Stimulated activated CD8-positive, alpha-beta memory T cell treated with anti-CD3 and anti-CD28 coated beads, Interleukin-7, amount 100 ng/mL, for 4 hours (primary cell): ENCODE measurements at places on chromosomes 5 and 9.

DNA sequence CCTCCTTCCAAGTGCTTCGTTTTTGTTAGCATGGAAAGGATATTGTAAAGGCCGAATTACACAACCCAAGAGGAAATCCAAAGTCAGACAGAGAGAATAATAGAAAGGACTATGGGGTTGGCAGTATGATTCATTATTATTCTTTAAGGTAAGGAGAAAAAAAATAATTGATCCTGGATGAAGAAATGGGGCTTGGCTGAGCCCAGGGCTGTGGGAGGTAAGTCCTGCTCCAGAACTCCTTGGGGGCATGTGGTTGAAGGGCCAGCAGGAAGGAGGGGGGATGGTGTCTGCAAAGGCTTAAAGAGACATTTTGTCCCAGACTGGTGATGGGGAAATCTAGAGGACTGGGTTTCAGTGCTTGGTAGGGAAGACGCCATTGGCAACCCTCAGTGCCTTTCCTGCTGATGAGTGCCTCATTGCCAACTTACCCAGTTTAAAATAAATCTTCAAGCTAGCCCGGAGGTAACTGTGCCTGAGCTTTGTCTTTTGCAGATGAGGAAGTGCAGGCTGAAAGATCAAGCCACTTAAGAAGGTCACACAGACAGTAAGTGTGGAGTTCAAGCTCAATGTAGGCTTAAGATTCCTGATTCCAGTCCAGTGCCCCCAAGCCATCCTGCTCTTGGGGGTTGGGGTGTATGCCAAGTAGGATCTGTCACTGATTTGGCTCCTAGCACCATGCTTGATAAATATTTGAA, 30.2 kb downstream of the FOXI1 start:
- DNase-seq, result no peak

GRCh38 chr5:83406906-83407305, 64.6 kb upstream of the VCAN start:
- no peak for DNase-seq

DNA sequence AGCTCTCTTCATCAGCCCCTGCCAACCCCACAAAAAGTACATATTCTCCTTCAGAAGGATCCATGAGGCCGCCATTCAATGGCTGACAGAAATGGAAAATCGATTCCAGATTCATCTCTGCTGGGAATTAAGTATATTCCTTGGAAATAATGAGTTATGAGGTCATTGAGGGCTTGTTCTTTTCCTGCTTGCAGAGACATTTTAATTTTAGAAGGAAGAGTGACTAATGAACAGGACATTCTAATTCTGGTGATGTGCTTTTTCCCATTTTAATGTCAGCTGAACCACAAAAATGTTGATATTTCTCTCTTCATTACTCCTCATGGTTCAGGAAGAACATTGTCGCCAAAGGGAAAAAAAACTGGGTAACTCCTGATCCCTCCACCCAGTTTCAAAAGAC, 314.0 kb downstream of the PIK3R1 start:
- DNase-seq, result no peak

DNA sequence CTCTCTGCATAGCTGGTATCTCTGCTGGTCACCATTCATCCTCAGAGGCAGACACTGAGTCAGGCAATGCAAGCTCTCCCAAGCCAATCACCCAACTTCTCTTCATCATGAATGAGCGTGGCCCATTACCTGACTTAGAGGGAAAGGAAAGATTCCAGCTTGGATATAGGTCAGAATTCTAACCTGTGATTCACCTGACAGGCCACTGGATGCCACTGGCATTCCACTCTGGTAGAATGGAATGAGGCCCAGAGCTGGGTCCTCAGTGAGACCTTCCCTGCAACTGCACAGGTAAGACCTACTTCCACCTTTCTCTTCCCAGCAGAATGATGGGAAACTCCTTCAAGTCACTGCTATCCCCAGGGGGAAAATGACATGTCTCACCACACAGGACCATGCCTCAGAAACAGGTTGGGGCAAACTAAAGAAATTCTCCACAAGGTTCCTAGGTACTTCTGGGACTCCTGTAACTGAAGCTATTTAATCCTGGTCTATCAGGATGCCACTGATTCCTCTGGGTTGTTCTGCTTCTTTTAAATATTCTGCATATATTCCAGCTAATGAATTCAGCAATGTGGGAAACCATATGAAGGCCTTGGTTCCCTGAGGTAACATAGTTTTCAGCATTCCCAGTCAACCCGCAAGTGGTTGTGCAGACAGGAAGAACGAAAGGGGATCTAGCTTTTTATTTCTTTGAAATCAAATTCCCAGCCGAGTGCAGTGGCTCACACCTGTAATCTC, 62.0 kb downstream of the SUSD1 start:
- DNase-seq, result no peak

DNA sequence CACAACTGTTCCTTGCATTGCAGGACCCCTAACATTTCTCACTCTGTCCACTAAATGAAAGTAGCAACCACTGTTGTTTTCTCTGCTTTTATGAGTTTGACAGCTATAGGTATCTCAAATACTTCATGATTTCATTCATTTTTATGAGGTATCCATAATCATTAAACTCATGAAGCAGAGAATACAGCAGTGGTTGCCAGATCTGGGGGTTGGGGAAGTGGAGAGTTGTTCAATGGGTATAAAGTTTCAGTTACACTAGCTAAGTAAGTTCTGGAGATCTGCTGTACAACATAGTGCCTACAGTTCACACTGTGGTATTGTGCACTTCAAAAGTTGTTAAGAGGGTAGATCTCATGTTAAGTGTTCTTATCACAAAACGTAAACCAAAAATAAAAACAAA, 23.4 kb upstream of the CAMK4 start:
- DNase-seq, result no peak

- DNase-seq, result no peak
Observed at GRCh38 chr5:159430361-159431012, 100.2 kb upstream of the IL12B start.

GRCh38 chr5:136133222-136133921, 727 bp downstream of the SMAD5 start:
- no peak for DNase-seq

DNA sequence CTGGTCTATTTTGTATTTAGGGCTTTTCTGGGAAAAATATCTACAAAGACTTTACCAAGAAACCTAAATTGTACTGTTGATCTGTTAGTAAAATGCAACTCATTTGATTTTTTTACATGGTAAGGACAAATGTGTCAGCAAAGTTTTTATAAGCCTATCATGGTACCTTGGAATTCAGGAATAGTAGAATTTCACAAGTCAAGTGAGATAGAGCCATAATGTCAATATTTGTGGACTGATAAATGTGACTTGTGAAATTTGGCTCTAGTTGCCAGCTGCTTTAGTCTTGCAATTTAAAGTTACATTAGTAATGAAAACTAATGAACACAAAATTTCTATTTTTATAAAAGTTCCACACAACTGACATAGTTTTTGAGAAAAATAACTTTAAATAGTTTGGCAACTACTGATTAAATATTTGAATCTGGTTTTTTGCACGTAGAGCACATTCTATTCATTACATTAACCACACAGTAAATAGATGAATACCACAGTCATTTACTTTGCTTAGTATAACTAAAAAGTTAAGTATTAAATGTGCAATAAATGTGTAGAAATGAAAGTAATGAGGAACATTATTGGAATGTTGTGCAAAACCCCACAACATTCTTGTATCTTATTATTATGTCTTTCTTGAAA, 41.2 kb upstream of the RIOK2 start:
- no peak for DNase-seq
